Muscle of arm (tissue), 14 donors: ENCODE measurements at places on chromosomes 2 and 18. TPM values are rescaled to one million over a fixed set of nuclear protein-coding genes. Genes with fewer than 3 reads are reported as not detected.

GRCh38 chr2:160126315-160126714 lies 63.9 kb upstream of the PLA2R1 start:
- DNase-seq, result no peak

DNA sequence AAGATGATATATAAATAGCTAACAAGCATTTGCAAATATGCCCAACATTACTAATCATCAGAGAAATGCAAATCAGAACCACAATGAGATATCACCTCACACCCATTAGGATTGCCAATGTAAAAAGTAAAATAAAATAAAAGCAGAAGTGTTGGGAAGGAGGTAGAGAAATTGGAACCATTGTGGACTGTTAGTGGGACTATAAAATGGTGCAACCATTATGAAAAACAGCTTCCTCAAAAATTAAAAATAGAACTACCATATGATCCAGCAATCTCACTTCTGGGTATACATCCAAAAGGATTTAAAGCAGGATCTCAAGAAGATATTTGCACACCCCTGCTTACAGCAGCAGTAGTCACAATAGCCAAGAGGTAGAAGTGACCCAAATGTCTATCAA lies 99.8 kb upstream of the DAPL1 start:
- DNase-seq, result no peak

DNA sequence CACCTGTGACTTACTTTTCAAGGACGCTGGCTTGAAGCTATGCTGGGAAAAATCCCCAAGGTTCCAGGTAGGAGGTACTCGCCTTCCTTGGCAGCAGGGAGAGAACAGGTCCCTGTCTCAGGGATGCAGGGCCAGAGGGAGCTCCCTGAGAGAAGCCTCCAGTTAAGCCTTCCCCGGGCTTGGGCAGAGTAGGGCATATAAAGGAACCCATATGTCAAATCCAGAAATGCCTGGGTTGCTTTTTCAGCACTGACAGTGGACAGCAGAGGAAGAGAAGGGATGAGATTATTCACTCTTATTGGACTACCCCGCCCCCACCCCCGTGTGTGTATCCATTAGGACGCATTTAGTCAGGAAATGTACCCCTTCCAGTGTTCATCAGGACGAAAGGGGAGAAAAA lies 89.3 kb upstream of the TEX51 start:
- DNase-seq, result no peak

GRCh38 chr2:113211226-113212105 lies 37.7 kb downstream of the PSD4 start:
- DNase-seq, result no peak

Gene LOXHD1
- polyA plus RNA-seq, result 3.5 TPM

Gene PRSS56
- polyA plus RNA-seq, result 1.3 TPM

GRCh38 chr2:153487448-153487847 lies 8.9 kb upstream of the RPRM start:
- DNase-seq, result no peak

GRCh38 chr2:45210462-45211195 lies 201.4 kb upstream of the SIX2 start:
- no peak for DNase-seq

Gene ZDBF2
- polyA plus RNA-seq, result 7.1 TPM

- DNase-seq, result peak; percentile 21
Observed at GRCh38 chr2:241321886-241322285, 6.2 kb downstream of the SEPTIN2 start.

Gene GPR35
- 0.90 TPM for polyA plus RNA-seq

Gene IL1B
- polyA plus RNA-seq, result 7.8 TPM

GRCh38 chr2:12951657-12951973 lies 234.9 kb downstream of the TRIB2 start:
- no peak for DNase-seq

DNA sequence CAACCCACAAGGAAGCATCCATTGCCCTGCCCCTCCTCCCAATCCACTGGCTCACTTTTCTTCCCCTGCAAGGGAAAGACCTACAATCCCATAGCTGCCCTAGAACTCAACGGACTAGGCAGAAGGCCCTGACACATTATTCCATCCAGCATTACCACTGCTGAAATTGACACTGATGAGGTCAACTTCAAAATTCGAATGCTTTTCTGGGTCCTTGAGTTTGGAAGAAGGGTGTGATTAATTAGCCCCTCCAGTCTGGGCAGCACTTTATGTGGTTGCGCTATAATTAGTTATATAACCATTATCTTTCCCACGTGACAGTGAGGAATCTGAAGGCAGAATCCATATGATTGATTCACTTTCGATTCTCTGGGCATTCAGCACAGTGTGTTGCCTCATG lies 55.7 kb downstream of the EVA1A start:
- no peak for DNase-seq

- no peak for DNase-seq
Observed at GRCh38 chr2:121063471-121063870, 221.5 kb downstream of the TFCP2L1 start.

- no peak for DNase-seq
Observed at GRCh38 chr18:48356909-48357631, 52.1 kb downstream of the ZBTB7C start.

GRCh38 chr2:179376881-179377280 lies 112.2 kb upstream of the SESTD1 start:
- DNase-seq, result no peak

GRCh38 chr2:236579746-236580315 lies 10.2 kb downstream of the ACKR3 start:
- no peak for DNase-seq

DNA sequence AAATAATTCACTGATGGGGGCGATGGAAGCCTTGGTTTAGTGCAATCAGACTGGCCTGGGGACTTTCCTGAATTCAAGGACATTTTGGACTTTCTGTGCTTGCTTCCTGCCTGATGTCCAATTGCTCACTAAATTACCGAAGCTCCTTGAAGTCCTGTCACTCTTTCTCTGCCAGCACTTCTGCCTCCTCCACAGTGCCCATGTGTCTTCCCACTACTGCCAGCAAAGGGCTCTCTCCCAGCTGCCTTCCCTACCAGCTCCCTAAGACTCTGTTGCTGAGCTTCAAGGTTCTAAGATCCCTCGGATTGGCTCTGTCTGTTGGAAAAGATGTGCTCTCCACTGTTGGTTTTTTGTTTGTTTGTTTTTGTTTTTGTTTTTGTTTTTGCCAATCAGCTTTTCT lies 158.1 kb downstream of the MTCL1 start:
- no peak for DNase-seq

- no peak for DNase-seq
Observed at GRCh38 chr18:50469380-50469781, 90.5 kb upstream of the MAPK4 start.

Gene AOX1
- polyA plus RNA-seq, result 1.5 TPM

GRCh38 chr18:57220480-57220879 lies 73.6 kb downstream of the BOD1L2 start:
- DNase-seq, result no peak

GRCh38 chr2:192655916-192656315 lies 461.2 kb upstream of the TMEFF2 start:
- DNase-seq, result no peak

Gene PLGLB1
- polyA plus RNA-seq, result 7.4 TPM

- DNase-seq, result no peak
Observed at GRCh38 chr2:64943387-64944150, 45.6 kb upstream of the SLC1A4 start.

- no peak for DNase-seq
Observed at GRCh38 chr2:64120928-64121327, 23.3 kb downstream of the PELI1 start.

GRCh38 chr2:19902216-19902740 lies 495 bp upstream of the TTC32 start:
- DNase-seq, result no peak

GRCh38 chr2:190856985-190857384 lies 23.6 kb upstream of the GLS start:
- no peak for DNase-seq

- DNase-seq, result no peak
Observed at GRCh38 chr18:37584952-37585695, 19.5 kb upstream of the CELF4 start.

Gene HAAO
- polyA plus RNA-seq, result 13.5 TPM

Gene VWA3B
- 1.1 TPM for polyA plus RNA-seq

- DNase-seq, result no peak
Observed at GRCh38 chr2:142426064-142426463, 295.2 kb upstream of the LRP1B start.

Gene LAMA1
- 2.5 TPM for polyA plus RNA-seq

DNA sequence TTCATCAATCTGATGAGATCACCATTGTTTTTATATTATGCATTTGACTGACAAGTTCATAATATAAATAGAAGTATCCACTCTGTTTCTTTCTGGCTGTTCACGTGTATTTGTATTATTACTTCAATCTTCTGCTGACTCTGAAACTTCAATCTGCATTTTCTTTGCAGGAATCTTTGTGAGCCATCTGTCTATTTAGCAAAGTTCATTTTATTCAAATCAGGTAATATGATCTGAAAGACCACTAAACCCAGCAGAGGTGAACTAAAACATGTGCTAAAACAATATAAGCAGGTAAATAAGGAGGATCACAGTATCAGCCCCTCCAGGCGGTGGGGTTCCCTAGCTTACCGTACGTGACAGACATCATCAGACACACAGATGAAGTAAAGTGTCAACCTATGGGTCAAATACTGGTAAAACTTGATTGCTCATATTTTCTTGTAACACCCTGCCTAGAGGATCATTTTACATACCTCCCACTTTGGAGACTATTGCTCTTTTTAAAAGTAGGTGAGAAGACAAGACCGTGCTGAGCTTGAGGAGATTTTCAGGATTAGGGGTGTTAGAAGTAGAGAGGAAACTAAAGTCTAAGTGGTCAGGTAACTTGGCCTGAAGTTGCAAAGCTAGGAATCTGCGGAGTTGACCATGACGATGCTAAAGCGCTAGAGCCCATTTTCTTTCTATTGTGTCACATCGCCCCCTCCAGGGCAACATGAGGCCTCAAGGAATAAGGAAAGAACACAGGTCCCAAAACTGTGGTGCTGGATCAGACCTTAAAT lies 9.0 kb downstream of the DTNB start:
- peak; percentile 65 for DNase-seq

- no peak for DNase-seq
Observed at GRCh38 chr2:205539603-205540002, 142.7 kb upstream of the NRP2 start.

DNA sequence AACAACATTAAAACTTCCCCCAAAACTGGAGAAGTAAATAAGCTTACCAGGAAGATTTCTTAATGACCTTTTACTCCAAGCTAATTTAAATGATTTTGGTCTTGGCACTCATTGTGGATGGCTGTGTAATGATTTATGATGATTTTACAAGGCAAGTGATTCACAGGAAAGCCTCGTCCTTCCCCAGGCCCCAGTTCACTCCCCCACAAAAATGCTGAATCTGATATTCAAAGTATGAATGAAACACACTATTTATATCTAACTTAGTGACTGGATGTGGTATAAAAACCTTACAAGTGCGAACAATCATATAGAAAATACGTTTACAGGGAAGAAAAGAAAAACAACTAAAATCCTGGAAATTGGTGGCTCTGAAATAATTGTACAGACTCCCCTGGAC lies 49.8 kb downstream of the ZNF516 start:
- DNase-seq, result no peak
